Fibroblast of mammary gland (primary cell): ENCODE measurements at places on chromosomes 11 and 22.

- DNase-seq, result no peak
Measured at GRCh38 chr11:13101644-13102512, 92.8 kb downstream of the RASSF10 start.

GRCh38 chr11:65473278-65473860 is 25.5 kb upstream of the MALAT1 start:
- peak; percentile 60 for DNase-seq

DNA sequence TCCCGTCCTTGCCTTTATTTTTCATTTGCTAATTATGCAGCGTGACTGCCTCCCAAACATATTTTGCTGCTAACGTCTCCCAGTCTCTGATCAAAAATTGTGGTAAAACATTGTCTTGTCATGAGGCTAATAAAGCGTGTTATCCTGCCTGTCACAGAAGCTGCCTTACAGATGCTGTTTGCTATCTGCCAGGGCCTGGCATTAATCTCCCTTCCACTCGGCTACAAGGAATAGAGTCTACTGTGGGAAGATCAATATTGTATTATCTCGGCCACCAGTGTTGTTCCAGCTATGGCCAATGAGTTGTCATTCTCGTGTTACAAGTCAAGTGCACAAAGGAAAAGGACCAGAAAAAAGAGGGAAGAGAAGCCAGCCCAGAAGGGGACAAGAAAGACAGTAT is 100.3 kb downstream of the SEZ6L start:
- no peak for DNase-seq

DNA sequence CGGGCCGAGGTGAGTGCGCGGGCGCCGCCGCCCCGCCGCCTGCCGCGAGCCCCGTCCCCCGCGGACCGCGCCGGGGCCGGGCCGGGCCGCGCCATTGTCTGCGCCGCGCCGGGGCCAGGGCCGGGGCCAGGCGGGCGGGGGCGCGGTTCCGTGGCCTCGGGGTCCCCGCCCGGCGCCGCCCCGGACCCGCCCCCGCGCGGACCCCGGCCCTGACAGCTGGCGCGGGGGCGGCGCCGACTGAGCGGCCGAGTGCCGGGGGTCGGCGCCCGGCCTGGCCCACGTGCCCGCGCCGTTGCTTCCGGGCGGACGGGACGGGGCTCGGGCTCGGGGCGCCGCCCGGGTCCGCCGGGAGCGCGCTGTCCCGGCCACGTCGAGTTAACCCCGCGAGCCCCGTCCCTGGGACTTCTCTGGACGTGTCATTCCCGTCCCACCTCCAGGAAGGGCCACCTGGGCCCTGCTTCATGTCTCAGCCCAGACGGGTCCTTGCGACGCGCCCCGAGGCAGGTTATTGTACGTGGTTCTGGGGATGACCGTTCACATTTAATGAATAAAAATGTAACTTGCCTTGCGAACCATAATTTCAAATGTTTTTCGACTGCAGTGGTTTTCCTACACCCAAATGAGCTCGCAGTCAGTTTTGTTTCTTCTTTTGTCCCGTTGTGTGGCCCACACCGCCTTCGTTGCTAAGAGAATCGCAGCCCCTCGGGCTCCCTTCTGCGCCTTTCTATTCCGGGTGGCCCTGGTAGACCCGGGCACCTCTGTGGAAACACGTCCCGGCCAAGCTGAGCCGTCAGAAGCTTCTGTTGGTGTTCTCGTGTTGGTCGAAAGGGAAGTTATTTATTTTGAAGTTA is 562 bp downstream of the ZBED4 start:
- DNase-seq, result no peak

DNA sequence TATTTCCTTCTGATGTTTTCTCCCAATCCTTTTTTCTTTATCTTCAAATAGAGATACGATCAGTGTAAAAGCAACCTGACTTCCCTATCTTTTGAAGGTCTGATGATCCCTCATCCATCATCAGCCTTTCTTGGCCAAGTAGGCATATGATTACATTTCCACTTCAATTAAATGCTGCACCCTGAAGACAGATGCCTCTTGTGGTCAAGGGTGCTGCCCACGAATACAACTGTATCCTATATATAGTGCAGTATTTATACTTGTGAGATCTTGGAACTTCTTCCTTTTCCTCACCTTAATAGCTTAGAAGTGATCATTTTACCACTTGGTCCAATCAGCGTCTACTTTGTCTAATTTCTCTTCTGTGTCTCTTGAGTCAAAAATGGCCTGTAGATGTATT is 9.3 kb upstream of the ZNRF3 start:
- no peak for DNase-seq
